NCI-H460 (cell line): ENCODE measurements at places on chromosomes 1 and 21. TPM values are rescaled to one million over a fixed set of nuclear protein-coding genes. Genes with fewer than 3 reads are reported as not detected.
A peak's percentile ranks its signal among the peaks of the same experiment; 100 is the strongest.

DNA sequence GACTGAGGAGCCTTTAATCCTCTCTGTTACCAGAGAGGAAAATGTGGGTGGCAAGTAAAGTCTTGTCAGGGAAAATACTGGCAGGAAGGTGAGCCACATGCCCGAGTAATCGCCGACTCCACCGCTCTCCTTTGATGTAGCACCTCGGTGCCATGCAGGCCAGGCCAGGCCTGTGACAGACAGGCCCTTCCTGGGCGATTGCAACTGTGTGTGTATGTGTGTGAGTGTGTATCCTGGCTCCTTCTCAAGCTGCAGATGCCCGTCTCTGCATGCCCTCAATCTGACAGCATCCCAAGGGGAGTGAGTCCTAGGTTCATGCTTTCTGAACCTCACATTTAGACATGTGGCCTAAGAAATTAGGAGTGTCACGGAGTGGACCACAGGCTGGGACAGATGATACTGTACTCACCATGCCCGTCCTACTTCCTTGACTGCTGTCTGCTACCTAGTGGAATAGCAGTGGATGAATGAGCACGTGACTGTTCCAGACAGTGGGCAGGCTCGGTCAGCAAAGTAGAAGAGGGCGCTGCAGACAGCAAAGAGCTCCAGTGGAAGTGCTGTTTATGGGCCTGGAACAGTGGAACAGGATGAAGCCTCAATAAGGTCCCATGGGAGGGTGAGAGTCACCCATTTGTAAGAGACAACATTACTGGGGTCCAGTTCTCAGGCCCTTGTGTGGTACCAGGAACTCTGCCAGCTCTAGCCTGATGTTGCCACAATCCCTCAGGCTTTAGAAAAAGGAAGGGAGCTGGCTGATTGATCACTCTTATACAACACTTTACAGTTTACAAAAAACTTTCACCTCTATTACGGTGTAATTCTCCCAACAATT is 25.3 kb downstream of the SERTAD4 start:
- DNase-seq: no peak

DMRTA2 gene
- 10.7 and 10.8 TPM in 2 replicates for total RNA-seq

- no peak for DNase-seq
These were observed 908.7 kb downstream of the TTLL7 start for GRCh38 chr1:83090195-83090594.

- peak; percentile 48 for DNase-seq
These were observed 56.3 kb downstream of the SMYD3 start for GRCh38 chr1:246450611-246451251.

- no peak for DNase-seq
These were observed 156.0 kb upstream of the PTBP2 start for GRCh38 chr1:96565546-96565945.

C1orf87 gene
- not detected in 2 replicates for total RNA-seq

GRCh38 chr1:85090225-85090624 is 41.9 kb upstream of the MCOLN3 start:
- no peak for DNase-seq

GRCh38 chr1:31920956-31921355 is 17.2 kb downstream of the PTP4A2 start:
- no peak for DNase-seq

KCNK1 gene
- 4.0 and 4.5 TPM in 2 replicates for total RNA-seq
